ENCODE measurements at places on chromosomes 12 and 14.

- DNase-seq, result no peak
Observed at GRCh38 chr12:68331500-68331868, 678 bp downstream of the MDM1 start.

DNA sequence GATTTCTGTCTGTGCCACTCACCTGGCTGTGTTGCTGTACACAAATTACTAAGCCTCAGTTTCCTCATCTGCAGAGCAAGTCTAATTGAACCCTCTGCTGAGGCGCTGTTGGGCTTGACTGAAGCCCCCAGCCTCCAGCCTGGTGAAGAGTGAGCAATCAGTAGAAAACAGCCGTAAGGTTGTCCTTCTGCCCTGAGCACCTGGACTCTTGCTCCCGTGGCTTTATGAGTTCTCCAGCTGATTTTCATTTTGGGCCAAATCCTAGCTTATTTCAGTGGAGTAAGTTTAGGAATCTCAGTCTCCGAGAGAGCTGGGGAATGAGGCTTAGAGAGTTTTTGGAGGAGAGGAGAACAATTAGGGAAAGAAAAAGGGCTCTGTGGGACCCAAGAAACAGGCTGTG, 133.9 kb upstream of the EVL start:
- no peak for DNase-seq

GRCh38 chr12:110342157-110342556, 61.1 kb downstream of the ATP2A2 start:
- DNase-seq, result no peak

- DNase-seq, result no peak
Observed at GRCh38 chr14:61329478-61330051, 8.2 kb downstream of the PRKCH start.

GRCh38 chr12:42962384-42962783, 372.8 kb upstream of the PRICKLE1 start:
- DNase-seq, result no peak

DNA sequence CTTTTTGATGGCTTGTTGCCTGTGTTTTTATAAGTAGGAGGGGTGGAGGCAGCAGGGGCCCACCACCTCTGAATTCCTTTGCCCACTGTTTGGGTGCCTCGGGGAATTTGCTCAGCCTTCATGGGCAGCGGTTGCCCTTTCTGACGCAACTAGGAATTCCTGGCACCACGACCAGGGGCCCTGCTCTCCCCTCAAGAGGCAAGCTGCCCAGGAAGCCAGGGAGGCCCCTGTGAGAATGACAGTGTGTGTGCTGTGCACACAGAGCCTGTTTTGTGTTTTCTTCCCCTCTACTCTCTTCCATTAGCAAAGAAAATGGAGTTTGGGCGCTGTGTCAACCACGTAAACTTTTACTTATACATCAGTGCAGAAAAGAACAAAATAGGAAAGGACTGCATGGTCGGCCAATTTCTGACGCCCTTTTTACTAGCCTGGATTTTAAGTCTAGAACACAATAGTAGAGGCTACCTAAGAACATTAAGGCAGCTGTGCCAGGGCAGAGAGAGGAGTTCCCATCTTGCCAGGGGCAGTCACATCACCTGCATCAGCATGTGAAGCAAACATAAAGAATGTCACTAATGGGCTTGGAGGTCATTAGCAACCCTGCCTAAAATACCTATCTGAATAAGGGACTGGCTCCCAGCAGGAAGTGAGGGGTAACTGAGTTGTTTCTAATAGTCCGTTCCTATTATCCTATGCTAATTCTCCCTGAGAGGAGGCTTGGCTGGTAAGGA, 17.9 kb upstream of the PTGR2 start:
- DNase-seq, result no peak

DNA sequence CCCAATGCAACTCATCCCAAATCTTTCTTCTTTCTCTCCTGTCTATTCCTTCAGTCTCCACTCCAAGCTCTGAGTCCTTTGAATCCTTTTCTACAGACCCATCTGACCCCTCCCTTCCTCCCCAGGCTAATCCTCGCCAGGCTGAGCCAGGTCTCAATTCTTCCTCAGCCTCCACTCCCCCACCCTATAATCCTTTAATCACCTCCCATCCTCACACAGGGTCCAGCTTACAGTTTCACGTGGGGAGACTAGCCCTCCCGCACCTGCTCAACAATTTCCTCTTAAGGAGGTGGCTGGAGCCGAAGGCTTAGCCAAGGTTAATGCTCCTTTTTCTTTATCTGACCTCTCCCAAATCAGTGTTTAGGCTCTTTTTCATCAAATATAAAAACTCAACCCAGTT, 63.8 kb downstream of the MOK start:
- DNase-seq, result no peak

DNA sequence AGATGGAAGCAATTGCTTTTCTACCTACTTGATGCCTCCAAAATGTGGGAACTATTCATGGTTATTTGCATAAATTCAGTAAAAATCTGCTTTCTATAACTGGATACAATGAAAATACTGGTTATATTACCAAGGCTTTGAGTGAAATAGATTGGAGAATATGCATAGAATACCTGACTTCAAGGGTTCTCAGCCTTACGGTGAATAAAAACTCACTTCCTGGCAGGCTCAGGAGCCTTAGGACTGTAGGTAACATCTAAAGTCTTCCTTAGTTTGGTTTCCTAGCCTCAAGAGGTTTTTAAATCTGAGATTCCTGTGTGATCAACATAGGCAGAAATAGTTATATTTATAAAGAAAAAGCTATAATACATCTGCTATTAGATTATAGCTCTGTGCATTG, 158.6 kb downstream of the SLC41A2 start:
- DNase-seq, result no peak

GRCh38 chr12:29427964-29428363, 47.0 kb upstream of the ERGIC2 start:
- DNase-seq, result no peak

GRCh38 chr14:62209287-62209899, 447.2 kb downstream of the SNAPC1 start:
- no peak for DNase-seq

DNA sequence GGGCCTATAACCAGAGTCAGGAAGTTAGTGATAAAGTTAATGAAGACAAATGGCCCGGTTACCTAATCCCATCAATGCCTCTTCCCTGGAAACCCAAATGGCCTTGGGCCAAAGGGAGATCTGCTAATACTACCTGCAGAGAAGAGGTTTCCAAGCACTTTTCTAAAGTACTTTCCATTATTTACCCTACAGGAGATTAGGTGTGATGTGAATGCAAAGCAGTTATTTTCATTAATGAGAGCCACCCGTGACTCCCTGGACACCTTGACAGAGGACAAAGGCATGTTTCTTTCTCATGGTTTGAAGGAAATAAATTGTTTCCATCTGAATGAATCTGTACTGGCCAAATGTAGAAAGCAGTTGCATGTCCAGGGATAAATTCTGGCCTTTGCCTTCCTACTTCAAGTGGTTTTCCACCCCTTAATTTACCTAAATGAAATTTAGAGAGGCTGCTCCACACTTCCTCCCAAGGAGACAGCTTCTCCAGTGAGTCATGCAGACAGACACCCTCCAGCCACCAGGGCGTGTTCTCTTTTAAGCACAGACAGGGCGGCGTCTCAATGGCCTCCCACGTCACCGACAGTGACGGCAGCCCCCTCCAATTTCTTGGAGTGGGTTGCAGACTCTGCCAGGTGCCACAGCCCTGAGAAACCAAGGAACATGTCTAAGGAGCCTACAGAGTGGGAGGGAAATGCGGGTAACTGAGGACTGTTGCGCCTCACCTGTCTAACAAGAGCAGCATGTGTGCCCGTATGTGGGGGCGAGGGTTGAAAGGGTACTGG, 43.9 kb upstream of the GNPNAT1 start:
- no peak for DNase-seq

- DNase-seq, result no peak
Observed at GRCh38 chr12:3367750-3368444, 123.1 kb upstream of the PRMT8 start.

DNA sequence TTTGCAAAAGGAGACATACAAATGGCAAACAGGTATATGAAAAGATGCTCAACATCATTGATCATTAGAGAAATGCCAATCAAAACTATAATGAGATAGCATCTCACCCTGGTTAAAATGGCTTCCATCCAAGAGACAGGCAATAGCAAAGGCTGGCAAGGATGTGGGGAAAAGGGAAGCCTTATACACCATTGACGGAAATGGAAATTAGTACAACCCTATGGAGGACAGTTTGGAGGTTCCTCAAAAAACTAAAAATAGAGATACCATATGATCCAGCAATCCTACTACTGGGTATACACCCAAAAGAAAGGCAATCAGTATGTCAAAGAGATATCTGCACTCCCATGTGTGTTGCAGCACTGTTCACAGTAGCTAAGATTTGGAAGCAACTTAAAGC, 17.3 kb upstream of the CKAP4 start:
- no peak for DNase-seq

GRCh38 chr12:29241821-29242591, 92.9 kb downstream of the FAR2 start:
- DNase-seq, result no peak

GRCh38 chr12:95998611-95999286, 2.6 kb upstream of the HAL start:
- DNase-seq, result no peak

DNA sequence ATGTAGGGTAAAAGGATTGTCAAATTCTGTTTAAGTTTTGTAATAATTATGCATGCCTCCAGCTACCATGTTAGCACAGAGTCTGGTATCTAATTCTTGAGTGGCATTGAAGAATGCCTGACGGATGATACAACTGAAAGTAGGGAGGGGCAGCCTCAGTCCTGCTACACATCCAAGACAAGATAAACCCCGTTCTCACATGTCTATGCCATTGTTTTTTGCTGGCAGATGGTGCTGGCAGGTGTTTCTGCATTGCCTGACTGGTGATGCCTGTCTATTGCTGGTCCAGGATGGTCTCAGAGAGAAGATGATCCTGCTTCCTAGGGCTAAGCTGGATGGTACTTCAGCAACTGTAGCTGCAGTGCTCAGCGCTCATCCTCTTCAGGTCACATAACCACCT, 245.8 kb upstream of the NAV3 start:
- no peak for DNase-seq

GRCh38 chr14:30317729-30318128, 241.2 kb upstream of the G2E3 start:
- DNase-seq, result no peak
